ENCODE measurements at places on chromosomes 3 and 15.

DNA sequence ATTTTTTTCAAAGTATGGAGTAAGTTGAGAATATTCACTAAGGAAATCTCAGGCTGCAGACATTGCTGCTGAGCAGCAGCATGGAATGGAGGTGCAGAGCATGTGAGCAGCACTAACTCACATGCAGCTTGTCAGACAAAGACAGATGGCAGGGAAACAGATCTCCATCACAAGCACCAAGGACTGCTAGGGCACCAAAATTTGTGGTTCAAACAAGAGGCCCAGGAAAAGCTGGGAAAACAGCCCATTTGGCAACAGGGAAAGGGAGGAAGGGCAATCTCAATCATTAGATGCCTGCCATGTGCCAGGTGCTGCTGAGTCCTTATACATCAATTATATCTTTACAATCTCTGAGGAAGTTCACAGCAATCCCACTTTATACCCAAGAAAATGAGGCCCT, 47.2 kb upstream of the EIF1B start:
- DNase-seq = no peak

DNA sequence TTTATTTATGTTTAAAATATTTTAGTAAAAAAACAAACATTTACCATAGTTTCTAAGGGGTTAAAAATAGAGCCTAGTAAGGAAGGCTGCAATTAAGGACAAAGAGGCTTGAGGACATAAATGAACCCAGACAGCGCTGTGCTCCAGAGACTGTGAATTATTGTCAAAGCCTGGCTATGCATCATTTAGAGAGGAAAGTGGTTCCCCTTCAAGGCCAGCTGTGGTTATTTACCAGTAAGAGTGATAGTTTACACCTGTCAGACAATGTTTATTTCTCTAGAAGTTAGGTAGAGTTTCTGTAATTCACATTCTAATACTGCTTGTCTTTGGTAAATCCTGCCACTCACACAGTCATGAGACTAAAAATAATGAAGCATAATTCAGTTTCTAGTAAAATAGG, 32.4 kb upstream of the PIK3R4 start:
- DNase-seq = no peak

- no peak for DNase-seq
These were observed 24.4 kb downstream of the CNOT10 start for GRCh38 chr3:32709346-32709745.

DNA sequence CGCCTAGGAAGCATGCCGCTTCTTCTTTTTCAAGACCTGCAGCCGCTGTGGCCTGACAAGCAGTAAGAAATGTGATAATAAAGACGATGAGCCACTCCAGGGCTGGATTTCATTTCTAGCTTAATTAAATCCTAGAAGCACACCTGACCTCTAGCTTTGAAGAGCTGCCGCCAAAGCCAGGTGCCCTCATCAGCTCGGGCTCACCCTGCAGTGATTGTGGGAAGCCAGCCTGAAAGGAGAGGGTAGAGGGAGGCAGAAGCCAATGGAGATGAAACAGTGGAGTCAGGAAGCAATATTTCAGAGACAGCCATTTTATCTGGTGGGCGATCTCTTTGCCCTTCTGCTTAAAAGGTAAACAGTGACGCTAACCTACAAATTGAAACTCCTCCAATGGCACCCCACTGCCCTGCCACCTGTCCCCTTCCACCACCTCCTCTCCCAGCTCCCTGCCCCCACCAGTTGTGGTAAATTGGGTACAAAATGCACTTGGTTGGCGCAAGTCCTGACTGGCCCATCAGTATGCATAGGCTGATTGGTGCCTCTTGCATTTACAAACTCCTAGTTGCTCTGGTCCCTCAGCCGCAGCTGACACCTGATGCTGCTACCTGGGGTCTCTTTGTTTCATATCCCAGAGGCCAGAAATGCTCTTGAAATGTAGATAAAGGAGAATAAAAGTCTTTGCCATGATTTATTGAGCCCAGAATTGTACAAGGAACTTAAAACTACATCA, 385.3 kb downstream of the PDCD6IP start:
- DNase-seq = no peak

DNA sequence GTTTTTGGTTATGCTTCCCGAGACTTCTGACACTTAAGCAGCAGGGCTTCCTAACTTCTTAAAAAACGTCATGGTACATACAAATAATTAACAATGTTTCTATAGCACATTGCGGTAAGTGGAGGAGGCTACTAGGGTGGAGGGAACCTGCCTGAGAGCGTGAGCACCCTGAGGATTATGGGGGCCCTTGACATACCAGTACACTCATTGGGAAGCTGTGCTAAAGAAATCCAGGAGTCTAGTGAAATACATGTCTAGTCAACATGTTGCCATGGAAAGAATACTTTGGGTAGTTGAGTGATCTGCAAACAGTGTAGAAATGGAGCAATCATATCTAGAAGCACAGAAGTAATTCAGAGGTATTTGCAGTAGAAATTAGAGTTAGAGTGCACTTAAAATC, 39.2 kb upstream of the MAPKBP1 start:
- no peak for DNase-seq

- no peak for DNase-seq
These were observed 264.2 kb downstream of the VPS13C start for GRCh38 chr15:61796056-61796455.

DNA sequence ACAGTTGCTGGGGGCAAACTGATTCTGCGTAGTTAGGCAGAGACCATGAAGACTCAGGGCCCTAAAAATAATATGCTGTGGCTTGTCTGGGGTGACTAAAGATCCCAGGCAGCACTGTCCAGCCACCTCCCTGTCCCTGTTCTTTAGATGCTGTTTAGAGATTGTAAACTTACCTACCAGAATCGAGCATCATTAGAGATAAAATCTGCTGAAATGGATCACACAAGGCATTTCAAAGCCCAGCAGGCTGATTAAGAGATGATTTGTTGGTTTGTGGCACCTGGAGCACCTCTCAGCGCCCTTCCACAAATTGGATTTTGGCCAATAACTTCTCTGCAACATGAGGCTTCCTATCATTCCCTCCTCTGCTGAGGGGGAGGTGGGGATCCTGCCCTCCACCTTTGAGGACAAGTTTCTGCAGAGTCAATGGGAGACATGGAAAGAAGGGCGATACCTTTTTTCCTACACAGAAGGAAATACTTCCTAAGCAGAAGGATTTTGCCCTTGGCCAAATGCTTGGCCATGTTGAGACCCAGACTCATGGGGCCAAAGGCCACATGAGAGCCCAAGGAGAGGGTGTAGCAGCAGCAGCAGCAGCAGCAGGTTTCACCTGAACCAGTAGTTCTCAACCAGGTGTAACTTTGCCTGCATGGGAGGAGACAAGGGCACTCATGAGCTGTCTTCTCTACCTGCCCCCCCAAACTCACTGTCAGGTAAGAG, 37.5 kb downstream of the SEMA5B start:
- no peak for DNase-seq

- no peak for DNase-seq
These were observed 9.3 kb downstream of the PGPEP1L start for GRCh38 chr15:98998279-98998678.

GRCh38 chr3:131840156-131840797, 194.5 kb downstream of the CPNE4 start:
- no peak for DNase-seq

DNA sequence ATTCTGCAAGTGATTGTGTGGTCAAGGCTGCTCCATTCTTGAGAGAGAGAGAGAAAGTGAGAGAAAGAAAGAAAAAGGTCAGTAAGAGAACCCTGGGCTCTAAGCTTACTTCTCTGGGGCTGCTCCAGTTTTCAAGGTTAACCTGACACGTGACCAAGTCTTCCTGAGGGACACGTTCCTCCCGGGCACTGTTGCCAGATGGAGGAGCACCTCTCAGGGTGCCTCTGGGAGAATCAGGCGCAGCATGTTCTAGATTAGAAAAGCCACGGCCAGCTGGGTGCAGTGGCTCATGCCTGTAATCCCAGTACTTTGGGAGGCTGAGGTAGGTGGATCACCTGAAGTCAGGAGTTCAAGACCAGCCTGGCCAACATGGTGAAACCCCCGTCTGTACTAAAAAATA, 60.8 kb downstream of the ITGA11 start:
- no peak for DNase-seq

DNA sequence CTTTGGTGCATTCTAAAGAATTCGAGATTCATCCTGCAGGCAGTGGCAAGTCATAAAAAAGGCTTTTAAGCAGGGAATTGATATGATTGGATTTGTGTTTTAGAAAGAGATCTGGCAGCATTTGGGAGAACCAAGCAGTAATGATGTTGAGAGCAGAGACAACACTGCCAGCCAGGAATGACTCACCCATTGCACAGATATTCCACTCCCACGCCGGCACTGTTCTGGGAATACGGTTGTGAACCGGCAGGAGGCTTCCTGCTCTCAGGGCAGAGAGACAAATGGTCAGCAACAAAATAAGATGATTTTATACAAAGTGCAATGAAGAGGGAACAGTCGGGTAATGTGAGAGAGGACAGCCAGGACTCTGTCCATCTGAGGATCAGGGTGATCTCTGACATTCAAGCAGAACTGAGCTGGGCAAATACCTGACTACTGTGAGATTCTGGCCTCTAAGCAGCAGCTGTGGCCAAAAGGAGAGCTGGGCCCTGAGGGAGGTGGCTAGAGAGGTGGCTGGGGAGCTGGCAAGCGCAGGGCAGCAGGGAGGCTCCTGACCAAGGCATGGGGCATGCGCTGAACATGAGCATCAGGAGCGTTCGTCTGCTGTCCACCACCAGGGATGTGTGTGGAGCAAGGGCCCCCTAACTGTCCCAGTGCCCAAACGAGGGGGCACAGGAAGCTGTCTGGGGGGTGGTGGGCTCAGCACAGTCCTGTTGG, 56.1 kb upstream of the PLXNA1 start:
- peak; percentile 58 for DNase-seq

- no peak for DNase-seq
These were observed 211.8 kb downstream of the TP63 start for GRCh38 chr3:189842681-189843602.

DNA sequence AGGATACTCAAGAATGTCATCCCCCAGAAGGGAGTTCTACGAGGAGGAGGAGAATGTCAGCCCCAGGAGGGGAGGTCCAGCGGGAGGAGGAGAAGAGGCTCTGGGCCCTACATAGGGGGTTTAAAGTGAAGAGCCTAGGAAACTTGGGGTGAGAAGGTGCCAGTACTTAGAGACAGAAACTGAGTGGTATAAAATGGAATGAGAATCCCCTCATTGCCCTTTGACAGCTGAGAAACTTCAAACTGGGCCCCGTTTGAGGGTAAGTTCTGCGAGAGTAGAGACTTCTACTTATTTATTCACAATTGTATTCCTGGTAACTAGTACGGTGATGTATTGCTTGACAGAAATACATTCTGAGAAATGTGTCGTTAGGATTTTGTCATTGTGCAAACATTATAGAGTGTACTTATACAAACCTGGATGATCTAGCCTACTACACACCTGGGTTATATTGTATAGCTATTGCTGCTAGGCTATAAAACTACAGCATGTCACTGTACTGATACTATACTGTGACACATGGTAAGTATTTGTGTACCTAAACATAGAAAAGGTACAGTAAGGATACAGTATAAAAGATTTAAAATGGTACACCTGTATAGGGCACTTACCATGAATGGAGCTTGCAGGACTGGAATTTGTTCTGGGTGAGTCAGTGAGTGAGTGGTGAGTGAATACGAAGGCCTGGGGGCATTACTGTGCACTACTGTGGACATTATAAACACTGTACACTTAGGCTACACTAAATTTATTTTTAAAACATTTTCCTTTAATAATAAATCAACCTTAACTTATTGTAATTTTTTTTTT, 62.0 kb downstream of the TSC22D2 start:
- no peak for DNase-seq

DNA sequence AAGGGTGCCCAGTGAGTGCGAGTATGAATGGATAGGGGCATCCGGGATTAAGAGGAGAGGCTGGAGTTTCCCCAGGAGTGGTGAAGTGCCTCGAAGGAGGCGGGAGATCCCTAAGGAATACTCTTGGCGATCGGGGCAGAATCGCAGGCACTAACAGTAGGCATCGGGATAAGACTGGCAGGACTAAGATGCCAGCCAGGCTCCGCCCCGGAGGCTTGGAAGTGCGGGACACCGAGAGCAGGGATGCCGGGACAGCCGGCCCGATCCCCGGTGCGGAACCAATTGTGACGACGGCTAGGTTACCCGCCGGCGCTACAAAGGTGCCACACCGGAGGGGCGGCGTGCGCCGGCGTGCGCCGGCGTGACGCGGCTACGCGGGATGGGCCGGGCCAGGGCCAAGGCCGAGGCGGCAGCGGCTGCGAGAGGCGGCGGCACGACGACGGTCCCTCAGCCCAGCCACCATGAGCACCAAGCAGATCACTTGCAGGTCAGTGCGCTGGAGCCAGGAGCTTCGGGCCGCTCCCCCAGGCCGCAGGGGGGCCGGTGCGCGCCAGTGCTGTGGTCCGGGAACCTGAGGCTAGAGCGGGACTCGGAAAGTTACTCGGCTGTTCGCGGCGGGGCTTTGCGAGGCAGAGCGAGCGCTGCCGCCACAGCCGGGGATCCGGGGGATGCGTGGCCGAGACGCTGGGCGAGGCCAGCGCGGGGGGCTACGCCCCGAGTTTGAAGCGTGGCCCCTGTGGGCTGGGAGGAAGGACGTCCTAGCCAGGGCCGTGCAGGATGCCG, at the start of gene MKRN2:
MKRN2 (plus strand) TSS at position 398 of the 783 bp plus-strand sequence; CDS start at position 462, 64 bp downstream.
- DNase-seq = peak; percentile 89

- no peak for DNase-seq
These were observed 114.6 kb downstream of the LRIG1 start for GRCh38 chr3:66386011-66386924.

GRCh38 chr15:74206801-74207281, 4.3 kb upstream of the STRA6 start:
- DNase-seq = no peak

DNA sequence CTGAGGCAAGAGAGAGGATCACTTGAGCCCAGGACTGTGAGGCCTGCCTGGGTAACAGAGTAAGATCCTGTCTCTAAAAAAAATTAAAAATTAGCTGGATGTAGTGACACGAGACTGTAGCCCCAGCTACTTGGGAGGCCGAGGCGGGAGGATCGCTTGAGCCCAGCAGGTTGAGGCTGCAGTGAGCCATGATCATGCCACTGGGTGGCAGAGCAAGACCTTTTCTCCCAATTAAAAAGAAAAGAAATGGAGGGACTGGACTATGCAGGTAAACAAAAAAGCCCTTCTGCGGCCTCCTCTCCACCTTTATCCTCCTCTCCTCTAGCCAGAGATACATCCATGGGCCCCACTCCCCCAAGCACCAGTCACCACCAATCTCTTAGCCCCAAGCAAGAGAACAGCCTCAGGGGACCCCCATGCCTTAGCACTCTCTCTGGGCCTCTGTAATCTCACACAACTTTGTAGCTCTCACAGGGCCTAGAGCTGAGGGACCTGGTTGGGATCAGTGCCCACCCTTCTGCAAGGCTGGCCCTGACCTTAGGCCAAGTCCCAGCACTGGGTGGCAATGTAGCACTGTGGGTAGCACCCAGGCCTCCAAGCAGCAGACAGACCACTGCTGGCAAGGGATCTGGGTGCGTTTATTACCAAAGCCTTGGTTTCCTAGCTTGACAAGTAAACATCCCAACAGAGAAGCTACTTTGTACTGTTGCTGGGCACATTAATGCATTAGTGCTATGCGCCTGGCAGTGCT, 43.4 kb downstream of the FAM174B start:
- no peak for DNase-seq
